Esophagus squamous epithelium (tissue), 5 donors: ENCODE measurements at places on chromosomes 1 and 21. TPM values are rescaled to one million over a fixed set of nuclear protein-coding genes. Genes with fewer than 3 reads are reported as not detected.

GRCh38 chr1:56400526-56400925 lies 178.8 kb downstream of the PLPP3 start:
- no peaks in the 10 kb centered on the region for H3K4me1 ChIP-seq
- H3K4me3 ChIP-seq, result no peak overlapping the region
- H3K27ac ChIP-seq, result no peak overlapping the region
- no peaks in the 10 kb centered on the region for H3K27me3 ChIP-seq
- DNase-seq, result no peak

GRCh38 chr1:48572646-48573258 lies 100.7 kb upstream of the SPATA6 start:
- H3K27me3 ChIP-seq, result no peaks in the 10 kb centered on the region
- no peaks in the 10 kb centered on the region for H3K4me1 ChIP-seq
- H3K4me3 ChIP-seq, result no peak overlapping the region

DNA sequence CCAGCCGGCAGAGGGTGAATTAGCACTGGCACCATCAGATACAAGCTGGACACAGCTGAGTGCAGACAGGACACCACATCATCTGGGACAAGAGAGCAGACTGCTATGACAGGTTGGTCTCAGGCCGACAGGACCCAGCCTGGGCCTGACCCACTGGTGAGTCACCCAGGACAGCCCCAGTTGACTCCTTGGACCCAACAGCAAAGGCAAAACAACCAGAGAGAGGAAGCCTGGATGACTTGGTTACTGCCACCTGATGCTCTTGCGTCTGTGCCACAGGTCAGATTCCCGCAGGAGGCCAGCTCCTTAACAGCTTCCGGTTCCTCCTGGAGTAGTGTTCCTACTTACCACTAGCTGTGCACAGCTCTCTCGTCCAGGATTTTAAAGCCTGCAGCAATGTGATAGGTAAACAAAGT lies 18.5 kb downstream of the CCN1 start:
- no peak for DNase-seq
- no peak overlapping the region for H3K4me3 ChIP-seq
- no peak overlapping the region for H3K27ac ChIP-seq
- peaks cover 7% of the 10 kb centered on the region for H3K4me1 ChIP-seq
- no peaks in the 10 kb centered on the region for H3K36me3 ChIP-seq
- no peaks in the 10 kb centered on the region for H3K27me3 ChIP-seq

DNA sequence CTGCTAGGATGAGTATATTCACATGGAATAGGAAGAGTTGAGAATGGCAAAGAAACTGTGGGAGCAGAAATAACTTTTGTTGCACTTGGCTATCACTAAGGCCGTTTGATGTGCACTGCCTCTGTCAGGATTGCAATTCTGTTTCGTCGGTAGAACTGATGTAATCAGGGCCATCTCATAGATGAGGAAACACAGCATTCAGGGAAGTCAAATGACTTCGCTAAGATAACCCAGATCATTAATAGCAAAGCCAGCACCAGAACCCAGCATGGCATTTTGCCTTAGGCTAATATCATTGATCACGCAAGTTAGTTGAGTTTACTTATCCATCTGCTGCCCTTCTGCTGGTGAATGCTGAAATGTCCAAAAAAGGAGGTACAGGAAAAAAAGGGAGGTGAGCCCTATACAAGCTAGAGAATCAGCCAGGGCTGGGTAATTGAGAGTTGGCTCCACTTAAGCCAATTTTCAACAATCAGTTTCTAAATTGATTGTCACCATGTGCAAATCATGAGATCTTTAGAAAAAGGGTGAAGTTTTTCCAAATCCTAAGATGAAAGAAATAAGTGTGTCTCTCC lies 7.6 kb downstream of the RASSF5 start:
- no peak overlapping the region for H3K4me3 ChIP-seq
- H3K4me1 ChIP-seq, result peaks cover 91% of the 10 kb centered on the region
- no peaks in the 10 kb centered on the region for H3K36me3 ChIP-seq

Gene GJB5
- 98.8 TPM for total RNA-seq

Gene RYR2
- total RNA-seq, result 4.6 TPM

GRCh38 chr1:40742363-40743061 lies 41.1 kb upstream of the KCNQ4 start:
- no peaks in the 10 kb centered on the region for H3K27me3 ChIP-seq
- no peaks in the 10 kb centered on the region for H3K36me3 ChIP-seq
- no peak for DNase-seq
- H3K4me3 ChIP-seq, result no peak overlapping the region
- no peaks in the 10 kb centered on the region for H3K4me1 ChIP-seq
- no peak overlapping the region for H3K27ac ChIP-seq

Gene IER5
- 28.3 TPM for total RNA-seq

GRCh38 chr1:214438530-214438929 lies 112.9 kb downstream of the PTPN14 start:
- H3K36me3 ChIP-seq, result no peaks in the 10 kb centered on the region
- H3K4me1 ChIP-seq, result peaks cover 22% of the 10 kb centered on the region
- DNase-seq, result no peak
- H3K4me3 ChIP-seq, result no peak overlapping the region
- no peaks in the 10 kb centered on the region for H3K27me3 ChIP-seq

Gene CD1E
- not detected for total RNA-seq

DNA sequence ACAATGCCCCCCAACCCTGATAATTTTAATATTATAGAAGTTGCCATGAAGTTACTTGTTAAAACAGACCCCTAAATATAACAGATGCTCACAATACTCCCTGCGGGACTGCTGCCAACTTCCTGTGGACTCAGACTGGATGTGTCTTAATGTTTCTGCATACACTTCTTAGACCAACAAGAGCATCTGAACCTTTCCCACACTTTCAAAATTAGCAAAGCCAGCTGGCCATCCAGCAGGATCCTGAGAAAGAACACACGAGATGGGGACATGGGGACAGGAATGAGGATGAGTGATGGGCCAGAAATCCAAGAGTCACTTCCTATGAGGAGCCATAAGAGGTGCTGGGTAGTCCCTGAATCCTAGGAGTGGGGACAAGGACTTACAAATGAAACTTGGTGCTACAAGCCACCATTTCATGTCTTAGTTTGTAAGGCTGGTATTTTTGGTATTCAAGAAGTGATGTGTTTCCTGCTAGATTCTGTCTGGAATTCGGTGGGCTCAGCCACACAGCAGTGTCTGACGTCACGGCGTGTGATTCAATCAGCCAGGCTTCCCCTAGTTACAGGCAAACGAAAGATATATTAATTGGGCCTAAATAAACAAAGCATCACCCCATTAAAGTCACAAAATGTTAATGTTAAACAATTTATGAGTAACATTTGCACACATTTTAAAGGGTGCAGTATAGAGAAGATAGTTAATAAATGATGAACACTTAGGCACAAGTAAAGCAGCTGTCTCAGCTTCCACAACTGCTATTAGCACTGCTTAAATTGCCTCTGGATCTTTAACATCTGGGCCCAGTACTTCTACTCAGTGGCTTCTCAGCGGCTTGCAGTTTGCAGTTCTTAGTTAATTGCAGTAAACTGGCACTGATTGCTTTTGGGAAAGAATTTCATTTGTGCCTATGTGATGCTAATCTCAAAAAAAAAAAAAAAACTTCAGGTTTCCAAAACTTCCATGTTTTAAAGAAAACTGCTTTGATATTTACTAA lies 41.2 kb upstream of the RGS8 start:
- H3K27ac ChIP-seq, result no peak overlapping the region
- no peaks in the 10 kb centered on the region for H3K36me3 ChIP-seq
- no peaks in the 10 kb centered on the region for H3K27me3 ChIP-seq
- H3K4me1 ChIP-seq, result no peaks in the 10 kb centered on the region
- DNase-seq, result no peak
- H3K4me3 ChIP-seq, result no peak overlapping the region

Gene MYOG
- not detected for total RNA-seq

DNA sequence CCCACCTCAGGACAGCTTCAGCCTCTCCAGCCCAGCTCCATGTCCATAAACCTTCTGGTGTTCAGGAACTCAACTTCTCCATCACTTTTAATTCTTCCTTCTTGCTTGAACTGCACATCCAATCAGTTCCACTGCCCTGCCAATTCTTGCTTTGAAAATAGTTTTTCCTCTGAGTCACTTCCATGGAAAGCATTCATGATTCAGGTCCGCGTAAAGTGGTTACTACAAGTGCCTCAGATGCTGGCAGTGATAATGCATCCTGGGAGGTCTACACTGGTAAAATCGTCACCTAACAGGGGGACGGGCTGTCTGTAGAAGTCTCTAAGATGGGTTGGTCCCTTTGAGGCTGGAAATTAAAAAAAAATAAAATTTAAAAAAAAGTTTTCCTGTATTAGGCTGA lies 25.9 kb upstream of the RCAN1 start:
- no peak overlapping the region for H3K27ac ChIP-seq
- H3K4me3 ChIP-seq, result no peak overlapping the region
- no peaks in the 10 kb centered on the region for H3K27me3 ChIP-seq
- peaks cover 8% of the 10 kb centered on the region for H3K4me1 ChIP-seq
- no peak for DNase-seq

Gene KCNE2
- not detected for total RNA-seq

Gene AMY1C
- total RNA-seq, result not detected
